AG20443 (cell line): ENCODE measurements at places on chromosomes 12 and 14.

- DNase-seq: no peak
Measured at GRCh38 chr12:83136411-83136810, 449.7 kb downstream of the TMTC2 start.

DNA sequence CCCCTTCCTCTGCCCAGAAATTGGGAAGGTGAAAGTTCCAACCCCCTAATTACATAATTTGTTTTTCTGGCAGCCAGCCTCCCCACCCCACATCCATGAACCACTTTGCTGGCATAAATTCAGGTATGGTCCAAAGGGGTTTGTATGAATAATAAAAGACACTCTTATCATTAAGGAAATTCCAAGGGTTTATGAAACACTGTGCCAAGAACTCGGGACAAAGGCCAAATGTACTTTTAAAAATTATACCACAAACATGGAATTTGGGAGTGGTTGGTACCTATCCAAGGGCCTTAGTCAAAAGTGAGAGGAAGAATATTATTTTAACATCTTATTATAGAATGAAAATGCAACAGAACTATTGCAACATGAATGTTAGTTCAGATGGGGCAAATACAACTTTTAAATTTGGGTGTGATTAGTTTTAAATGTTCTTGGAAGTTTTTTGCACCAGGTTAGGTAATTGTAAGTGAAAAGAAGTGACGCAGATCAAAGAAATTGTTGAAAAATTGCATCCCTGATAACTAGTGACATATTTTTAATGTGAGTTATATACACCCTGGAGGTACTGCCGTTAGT is 217.8 kb downstream of the TMEM117 start:
- DNase-seq: peak; percentile 55

- no peak for DNase-seq
Measured at GRCh38 chr12:52305921-52306705, 14.8 kb upstream of the KRT81 start.

DNA sequence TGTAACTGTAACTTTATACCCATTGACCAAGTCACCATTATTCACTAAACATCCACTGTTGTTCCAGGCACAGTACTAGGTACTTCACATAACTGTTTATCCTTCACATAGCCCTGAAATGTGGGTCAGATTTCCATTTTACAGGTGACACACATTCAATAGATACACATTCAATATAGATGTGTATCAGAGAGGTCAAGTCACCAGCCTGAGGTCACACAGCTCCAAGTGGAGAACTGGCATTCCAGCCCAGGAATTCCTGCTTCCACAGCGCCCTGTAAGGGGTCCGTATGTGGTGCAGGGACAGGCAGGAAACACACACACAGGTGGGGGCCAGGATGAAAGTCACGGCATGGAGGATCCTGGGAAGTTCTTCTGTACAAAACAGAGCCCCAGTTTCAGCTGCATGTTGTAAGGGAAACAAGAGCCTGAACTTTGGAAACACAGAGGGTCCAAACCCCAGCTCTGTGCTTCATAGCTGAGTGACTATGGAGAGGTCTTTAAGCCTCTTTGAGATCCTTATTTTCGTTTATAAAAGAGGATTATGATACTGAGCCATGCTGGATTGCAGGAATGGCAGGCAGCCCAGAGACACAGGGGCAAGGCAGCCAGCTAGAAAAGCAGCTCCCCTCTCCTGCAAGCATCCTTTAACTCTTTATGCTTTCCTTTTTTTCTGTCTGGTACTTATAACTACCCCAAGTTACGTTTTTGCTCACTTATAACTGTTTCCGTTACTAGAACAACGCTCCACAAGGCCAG is 50.3 kb upstream of the DICER1 start:
- DNase-seq: no peak

GRCh38 chr14:32300136-32300535 is 29.0 kb upstream of the AKAP6 start:
- DNase-seq: no peak

- peak; percentile 79 for DNase-seq
Measured at GRCh38 chr12:54207539-54208294, 18.9 kb upstream of the SMUG1 start.

DNA sequence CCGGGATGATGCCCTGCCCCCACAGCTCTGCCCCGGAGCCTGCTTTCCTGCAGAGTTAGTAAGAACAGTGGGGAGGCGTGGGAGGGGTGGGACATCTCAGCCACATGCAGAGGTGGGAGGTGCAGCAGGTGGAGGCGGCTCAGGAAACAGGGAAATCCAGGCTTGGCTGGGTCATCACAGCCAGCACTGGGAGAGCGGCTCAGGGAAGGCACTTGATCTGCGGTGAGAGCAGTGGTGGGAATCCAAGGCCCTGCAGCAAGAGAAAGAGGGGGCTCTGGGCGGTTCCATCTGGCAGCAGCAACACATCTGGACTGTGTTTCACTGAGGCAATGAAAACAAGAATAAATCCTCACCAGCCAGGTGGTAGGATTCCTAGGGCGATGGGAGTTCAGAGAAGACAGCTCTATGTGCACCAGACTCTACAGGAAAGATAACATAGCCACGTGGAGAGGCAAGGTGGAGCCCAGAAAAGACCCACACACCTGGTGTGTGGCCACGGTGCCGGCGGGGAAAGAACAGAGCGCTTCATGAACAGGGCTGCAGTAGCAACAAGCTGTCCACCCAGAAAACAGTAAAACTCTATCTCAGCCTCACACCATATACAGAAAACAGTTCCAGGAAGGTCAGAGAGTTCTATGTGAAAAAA is 57.6 kb downstream of the CCDC85C start:
- DNase-seq: no peak

DNA sequence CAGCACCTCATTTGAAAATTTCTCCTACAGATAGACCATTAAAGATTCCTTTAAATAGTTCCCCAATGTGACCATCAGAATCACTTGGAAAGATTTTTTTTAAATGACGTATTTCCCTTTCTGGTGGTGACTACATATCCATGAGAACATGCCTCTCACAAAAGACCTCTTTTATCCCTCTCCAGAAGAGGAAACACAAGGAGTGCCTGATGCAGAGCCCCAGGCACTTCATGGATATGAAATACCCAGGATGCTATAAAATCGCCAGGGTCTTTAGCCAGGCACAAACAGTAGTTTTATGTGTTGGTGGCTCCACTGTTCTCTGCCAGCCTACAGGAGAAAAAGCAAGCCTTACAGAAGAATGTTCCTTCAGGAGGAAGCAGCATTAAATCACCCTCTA is 97.1 kb downstream of the ETNK1 start:
- no peak for DNase-seq

DNA sequence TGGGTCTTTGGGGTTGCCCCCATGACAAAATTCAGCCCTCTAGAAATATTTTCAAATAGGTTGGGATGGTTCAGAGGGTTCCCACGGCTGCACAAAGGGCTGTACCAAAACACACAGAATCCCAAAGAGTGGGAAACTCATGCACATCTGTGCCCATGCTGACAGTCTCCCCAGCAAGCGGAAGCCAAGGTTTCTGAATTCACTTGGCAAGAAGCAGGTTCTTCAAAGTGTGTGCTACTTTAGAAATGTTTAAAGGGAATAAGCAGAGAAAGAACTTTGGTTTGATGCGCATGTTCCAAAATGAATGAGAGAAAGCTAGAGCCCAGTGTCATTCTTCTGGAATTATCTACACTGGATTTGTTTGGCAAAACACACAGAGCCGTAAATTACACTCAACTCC is 46.7 kb downstream of the FOXN3 start:
- no peak for DNase-seq

DNA sequence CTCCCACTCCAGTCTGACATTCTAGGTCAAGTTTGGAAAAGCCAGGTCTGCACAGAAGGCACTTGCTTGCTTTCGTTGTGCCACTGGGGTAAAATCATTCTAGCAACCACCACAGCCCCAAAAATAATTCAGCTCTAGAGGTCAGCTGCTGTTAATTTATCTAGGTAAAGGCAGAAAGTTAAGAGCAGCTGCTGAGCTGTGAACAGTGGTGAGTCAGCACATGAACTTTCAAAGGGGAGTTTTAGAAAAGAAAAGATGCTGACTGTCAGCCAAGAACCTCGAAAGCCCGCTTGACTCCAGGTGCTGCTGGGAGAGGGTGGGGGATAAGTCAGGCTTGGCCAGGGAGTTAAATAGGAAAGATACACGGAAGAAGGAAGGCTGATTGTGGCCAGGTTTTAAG is 12.7 kb downstream of the CCDC197 start:
- DNase-seq: peak; percentile 58

- DNase-seq: peak; percentile 96
Measured at GRCh38 chr12:7060353-7060954, at the start of gene C1S. TSS of gene C1S (plus strand) at chr12:7060718. CDS start at chr12:7061913, 1,195 bp downstream.

- DNase-seq: peak; percentile 25
Measured at GRCh38 chr14:59305836-59306555, 117.5 kb downstream of the DAAM1 start.

DNA sequence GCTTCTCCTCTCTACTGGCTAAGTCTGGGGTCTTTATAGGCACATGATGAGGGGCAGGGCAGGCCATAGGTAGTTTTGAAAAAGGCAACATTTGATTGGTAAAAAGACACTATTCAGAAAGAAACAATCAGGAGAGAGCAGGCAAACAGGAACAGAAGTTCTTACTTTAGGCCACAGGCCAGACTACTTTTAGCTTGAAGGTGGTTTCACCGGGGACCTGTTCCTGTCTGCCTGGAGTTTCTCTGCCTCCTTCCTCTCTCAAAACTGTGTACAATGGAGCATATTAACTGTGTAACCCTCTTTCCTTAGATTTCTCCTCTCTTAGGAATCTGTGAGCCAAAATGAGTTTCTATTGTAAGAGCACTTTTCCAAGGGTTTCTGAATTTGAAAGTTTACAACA is 167.9 kb upstream of the AVPR1A start:
- no peak for DNase-seq

DNA sequence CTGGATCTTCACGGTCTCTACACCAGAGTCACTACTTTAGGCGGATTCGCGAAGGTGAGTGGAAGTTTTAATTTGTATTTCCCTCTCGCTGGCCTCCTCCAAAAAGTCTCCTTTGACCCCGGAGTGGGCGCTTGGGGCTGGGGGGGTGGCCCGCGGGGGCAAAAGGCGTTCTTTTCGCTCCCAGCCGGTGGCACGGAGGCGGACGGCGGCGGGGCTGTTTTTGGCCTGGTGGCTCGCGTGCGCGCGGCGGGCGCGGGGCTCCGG is 510 bp downstream of the ARID2 start:
- no peak for DNase-seq

- no peak for DNase-seq
Measured at GRCh38 chr14:77467801-77468200, 9.9 kb downstream of the AHSA1 start.

GRCh38 chr12:131547555-131547954 is 163.3 kb upstream of the SFSWAP start:
- DNase-seq: no peak

- DNase-seq: no peak
Measured at GRCh38 chr14:99754141-99755067, 38.8 kb upstream of the EML1 start.

DNA sequence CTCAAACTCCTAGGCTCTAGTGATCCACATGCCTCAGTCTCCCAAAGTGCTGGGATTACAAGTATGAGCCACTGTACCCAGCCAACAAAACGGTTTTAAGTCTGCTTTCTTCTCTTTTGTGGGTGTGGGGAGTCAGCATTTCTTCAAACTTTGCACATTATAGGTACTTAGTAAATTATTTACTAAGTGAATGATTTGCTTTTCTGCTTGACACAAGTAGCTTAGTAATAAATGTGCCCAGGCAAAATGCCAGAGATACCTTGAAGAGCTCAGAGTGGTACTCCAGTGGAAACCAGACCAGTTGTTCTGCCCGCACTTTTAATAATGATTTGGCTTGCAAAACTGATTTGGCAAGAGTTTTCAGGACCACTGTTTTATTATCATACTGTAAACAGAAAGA is 15.0 kb downstream of the DEPDC4 start:
- no peak for DNase-seq

DNA sequence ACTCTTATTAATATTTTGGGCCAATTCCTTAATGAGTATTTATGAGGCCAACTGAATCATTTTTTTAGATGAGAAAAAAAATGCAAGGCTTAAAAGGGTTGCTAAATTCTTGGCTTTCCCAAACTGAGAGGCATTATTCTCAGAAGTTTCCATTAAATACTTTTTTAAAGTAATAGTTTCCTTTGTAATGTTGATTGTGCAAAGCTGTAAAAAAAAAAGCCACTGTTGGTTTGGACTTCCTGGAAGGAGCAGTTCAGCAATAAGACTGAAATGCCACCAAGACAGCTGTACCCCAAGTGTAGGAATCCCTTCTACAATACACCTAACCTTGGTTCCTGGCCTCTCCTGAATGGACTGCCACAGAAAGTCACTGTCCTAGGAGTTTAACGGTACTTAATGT is 231.3 kb downstream of the MON2 start:
- DNase-seq: no peak

DNA sequence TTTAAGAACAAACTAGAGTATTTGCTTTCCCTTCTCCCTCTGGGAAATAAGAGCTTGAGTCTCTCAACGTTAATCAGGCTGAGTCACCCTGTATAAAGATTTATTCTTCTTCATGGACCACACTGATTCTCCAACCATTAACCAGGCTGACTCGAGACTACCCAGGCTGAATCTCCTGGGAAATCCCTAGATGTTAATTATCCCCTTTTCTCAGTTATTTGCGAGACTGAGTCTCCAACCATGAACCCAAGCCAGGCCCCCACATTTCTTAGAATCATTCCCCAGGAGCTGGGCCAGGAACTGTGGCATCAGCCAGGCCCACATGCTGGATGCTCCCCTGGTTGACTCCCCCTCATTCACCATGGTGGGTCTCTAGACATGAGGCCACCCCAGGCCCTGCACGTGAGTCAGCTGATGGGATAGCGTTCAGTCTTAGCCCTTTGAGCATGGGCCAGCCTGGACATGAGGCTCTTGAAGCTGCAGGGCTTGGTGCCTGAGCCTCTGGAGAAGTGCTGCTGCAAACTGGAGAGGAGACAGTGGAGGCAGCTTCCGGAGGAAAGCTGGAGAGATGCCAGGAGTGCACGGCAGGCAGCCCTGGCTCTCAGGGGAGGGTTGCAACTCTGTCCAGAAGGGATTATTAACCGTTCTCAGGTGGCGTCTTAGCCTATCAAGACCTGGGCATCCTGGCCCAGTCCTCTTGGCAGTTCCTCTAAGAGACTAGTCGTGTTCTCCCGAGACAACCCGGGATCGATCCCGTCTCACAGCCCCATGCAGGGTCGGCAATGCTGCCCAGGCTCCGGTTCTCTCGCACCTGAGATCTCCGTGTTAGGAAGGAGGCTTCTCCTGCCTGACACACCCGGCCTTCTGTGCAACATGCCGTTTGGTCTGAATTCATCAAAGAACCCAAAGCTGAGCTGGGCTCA is 296.6 kb downstream of the ADGRD1 start:
- no peak for DNase-seq

GRCh38 chr12:72974954-72975555 is 702.9 kb downstream of the TRHDE start:
- no peak for DNase-seq
